Fibroblast of skin of scalp (primary cell): ENCODE measurements at places on chromosomes 6 and 20.
A peak's percentile ranks its signal among the peaks of the same experiment; 100 is the strongest.

GRCh38 chr6:56690519-56691285 is 48.0 kb upstream of the DST start:
- DNase-seq: peak; percentile 75

DNA sequence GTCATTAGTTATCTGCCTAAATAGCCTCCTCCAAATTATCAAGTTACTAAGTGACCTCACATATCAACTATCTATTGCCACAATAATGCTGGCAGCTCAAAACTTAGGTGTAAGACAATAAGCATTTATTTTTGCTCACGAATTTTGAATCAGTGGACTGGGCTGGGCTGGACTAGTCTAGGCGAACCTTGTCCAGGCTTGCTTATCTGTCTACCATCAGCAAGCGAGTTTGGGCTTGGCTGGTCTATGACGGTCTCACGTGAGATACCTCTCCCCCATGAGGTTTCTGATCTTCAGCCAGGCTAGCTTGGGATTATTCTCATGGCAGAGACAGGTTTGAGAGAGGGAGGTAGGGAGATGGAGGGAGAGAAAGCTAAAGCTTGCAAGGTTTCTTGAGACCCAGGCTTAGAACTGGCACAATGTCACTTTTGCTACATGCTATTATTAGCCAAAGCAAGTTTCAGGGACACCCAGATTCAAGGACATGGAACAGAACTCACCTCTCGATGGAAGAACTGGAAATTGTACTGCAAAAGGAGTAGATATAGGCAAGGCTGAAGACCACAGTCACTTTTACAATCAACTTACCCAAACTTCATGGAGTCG is 80.9 kb downstream of the WASF1 start:
- no peak for DNase-seq

- peak; percentile 35 for DNase-seq
These were observed 33.4 kb downstream of the KCNS1 start for GRCh38 chr20:45067558-45067957.

GRCh38 chr6:125639466-125640020 is 109.9 kb upstream of the HEY2 start:
- DNase-seq: no peak

GRCh38 chr6:167547328-167547692 is 222.4 kb downstream of the TTLL2 start:
- no peak for DNase-seq

DNA sequence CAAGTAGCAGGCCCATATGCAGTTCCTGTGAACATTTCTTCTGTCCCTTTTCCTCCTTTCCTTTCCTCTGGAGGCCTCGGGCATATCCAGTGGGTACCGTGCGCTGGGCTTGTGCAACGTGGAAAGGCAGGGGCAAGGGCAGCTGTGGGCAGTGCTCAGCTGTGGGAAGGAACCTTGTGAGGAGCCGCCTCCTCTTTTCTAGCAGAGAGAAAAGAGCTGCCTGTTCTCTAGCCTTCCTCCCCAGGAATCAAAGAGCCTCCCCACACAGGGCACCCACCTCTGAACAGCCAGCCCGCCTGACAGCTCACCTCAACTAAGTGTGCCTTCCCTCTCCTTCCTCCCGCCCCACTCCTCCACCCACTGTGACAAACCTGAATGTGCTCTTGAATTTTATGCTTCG is 143.3 kb upstream of the HDDC2 start:
- DNase-seq: no peak

DNA sequence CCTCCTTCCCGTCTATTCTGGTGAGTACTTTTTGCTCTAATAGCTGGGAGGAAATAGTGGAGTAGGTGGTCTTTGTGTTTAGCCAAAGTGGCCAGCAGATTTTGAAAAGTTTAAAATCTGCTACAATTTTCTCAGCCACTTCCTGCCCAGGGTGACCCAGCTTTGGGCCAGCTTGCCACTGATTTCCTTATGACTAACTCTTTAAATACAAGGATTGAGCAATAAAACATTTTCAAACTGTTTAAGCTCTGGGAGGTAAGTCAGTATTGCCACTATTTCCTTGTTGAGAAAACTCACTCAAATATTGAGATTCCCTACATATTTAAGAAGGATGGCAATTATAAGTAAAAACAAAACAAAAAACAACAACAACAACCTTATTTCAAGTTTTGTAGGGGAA is 54.5 kb downstream of the TRMT11 start:
- DNase-seq: peak; percentile 69

GRCh38 chr6:11042750-11043377 is 1.2 kb downstream of the ELOVL2 start:
- DNase-seq: no peak

- no peak for DNase-seq
These were observed 87.7 kb downstream of the MBOAT1 start for GRCh38 chr6:20124545-20124944.

DNA sequence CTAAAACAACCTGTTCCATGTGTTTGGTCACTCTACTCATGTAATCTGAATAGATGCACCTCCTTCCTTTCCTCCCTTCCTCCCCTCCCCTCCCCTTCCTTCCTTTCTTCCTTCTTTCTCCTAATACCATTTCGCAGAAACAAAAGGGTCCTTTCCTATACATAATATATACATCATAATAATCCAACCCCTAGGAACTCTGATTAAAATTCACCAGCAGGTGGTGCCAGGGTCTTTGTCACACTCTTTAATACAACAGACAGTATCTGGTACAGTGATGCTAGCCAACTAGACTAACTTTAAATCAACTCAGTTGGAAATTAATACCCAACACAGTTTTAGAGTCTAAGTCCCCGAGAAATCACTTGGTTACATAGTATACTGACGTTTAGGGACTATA is 181.2 kb upstream of the SHLD1 start:
- peak; percentile 45 for DNase-seq

DNA sequence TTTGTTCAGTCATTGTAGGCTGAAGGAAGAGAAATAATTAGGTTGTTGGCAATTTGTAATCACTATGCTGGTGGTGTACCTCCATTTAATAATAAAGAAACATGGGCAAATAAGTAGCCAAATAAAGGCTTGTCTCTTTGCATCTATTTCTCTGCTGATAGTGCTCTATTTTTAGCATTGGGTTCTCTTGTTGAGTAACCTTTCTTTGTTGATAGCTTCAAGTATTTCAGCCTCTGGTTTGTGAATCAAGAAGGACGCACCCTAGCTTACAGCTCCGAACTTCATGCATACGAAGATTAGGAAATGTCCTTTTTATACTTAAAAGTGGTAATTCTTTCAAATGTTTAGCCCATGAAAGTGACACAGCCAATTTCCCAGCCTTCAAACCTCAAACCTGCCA is 2.6 kb downstream of the PPP1R14C start:
- DNase-seq: no peak

DNA sequence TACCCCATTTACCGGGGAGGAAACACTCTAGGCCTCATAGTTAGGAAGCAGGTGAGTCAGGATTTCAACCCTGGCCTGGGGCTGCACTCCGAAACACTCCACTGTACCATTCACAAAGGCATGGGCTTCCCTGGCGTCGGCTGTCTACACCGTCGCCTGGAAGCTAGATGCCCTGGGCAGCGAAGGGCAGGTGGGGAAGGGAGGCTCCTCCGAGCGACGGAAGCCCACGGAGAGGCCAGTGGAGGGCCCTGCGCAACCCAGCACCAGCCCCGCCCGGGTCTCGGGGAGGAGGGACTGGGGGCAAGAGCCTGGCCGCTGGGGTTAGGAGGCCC is 16.1 kb downstream of the SDCBP2 start:
- DNase-seq: no peak

- DNase-seq: peak; percentile 57
These were observed 36.6 kb upstream of the LTV1 start for GRCh38 chr6:143806282-143807102.

DNA sequence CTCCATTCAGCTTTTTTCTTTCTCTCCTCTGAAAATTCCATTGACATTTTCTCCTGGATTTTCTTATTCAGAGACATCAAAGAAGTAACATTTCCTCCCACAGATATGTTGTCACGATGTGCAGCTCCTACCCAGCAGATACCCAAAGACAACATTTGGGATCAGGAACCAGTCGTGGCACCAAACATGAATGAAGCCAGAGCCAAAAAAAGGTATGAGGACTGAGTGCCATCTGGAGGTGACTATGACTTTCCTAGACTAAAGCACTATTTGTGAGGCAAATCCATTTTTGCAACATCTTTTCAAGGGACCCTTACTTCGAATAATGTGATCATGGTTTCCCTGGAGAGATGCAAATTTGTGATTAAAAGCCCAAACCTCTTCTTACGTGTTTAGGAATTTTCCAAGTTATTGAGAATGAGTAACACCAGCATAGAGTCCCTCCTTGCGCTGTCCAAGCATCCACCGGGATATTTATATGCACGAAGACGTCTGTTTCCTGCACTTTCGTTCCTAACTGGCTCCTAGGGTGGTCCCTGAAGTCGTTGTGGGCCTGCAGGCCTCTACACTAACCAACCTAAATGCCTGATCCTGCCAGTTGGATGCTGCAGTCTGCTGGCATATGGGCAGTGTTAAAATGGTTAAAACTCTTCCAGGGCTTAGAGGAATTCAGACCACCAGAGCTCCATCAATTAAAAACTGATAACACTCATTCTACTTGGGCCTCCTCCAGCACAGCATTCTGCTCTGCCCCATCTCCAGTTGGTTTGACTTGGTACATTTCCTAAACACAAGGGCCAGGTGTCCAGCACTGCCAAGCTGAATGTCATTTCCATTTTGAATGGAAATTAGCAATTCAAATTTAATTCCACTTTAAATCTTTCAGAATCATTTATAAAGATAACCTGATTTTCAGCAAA is 256.6 kb downstream of the C6orf118 start:
- no peak for DNase-seq

GRCh38 chr6:165774903-165775601 is 112.0 kb upstream of the PDE10A start:
- DNase-seq: no peak

DNA sequence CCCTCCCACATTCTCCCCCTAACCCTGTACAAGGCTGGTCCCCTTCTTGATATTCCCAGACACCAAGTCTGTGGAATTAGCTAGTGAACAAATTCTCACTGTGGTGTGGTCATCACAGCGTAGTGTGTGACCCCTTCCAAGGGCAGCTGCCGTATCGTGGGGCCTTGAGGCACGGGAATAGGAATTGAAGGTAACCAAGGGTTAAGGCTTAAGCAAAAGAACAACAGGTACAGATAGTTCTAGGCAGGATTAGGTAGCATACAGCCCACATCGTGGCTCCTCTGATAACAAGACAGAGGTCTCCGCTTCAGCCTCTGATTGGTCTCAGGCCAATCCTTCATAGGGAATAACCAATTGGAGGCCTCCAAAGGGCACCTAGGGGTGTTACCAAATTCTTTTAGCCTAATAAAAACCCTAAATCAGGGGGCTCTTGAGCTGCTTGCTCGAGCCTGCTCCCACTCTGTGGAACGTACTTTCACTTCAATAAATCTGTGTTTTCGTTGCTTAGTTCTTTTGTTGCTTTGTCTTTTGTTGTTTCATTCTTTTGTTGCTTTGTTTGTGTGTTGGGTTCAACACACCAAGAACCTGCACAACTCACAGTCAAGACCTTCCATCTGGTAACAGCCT is 64.7 kb downstream of the GPR6 start:
- DNase-seq: no peak

- DNase-seq: peak; percentile 89
These were observed 45.9 kb downstream of the RIPOR3 start for GRCh38 chr20:50645253-50646068.

- DNase-seq: no peak
These were observed 13.4 kb downstream of the CST3 start for GRCh38 chr20:23624324-23624691.

- DNase-seq: no peak
These were observed 101.9 kb downstream of the LIN28B start for GRCh38 chr6:105058846-105059245.

GRCh38 chr20:62517901-62518610 is 42.3 kb upstream of the GATA5 start:
- no peak for DNase-seq

GRCh38 chr20:36605399-36606157 is at the start of gene RAB5IF:
TSS of gene RAB5IF (plus strand) at chr20:36605779. CDS start at chr20:36605952, 173 bp downstream.
- DNase-seq: peak; percentile 98

- peak; percentile 93 for DNase-seq
These were observed 16.2 kb upstream of the IYD start for GRCh38 chr6:150352321-150353296.

GRCh38 chr6:131523988-131524673 is 48.9 kb upstream of the ARG1 start:
- no peak for DNase-seq

GRCh38 chr6:167569879-167570278 is 245.0 kb downstream of the TTLL2 start:
- no peak for DNase-seq

GRCh38 chr6:98808541-98809210 is 25.7 kb upstream of the POU3F2 start:
- peak; percentile 60 for DNase-seq

DNA sequence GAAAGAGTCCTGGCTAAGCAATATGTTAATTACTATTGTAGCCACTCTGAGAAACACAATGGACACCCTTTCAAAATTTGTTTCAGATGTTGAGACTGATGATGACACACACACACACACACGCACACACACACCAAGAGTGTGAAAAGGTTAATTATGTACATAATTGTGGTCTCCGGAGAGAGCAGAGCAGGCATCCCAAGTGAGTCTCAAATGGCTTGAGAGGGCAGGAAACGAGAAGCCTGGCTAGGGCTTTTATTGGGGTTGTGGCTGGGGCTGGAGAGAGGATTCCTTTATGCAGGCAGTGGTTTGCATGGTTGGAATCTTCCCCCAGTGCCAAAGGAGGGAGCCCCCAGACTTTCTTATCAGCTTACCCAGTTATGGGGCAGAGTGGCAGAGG is 38.2 kb upstream of the NKX2-4 start:
- DNase-seq: peak; percentile 20

DNA sequence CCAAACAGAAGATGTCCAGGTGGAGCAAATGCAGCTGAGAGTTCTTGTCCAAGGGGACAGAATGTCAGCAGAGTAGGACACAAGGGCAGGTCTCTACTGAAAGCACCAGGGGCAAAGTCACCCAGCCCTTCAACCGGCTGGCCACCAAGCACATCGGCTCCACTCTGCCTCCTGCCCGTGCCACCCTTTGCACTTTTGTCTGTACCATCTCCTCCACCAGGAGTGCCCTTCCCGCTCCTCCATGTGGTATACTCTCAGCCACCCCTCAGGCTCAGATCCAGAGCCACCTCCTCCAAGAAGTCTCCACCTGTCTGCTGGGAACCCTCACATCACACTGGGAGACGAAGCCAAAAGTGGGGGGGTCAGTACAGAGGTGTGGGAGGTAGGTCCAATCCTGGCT is 4.1 kb upstream of the HSPA12B start:
- DNase-seq: no peak
